ENCODE measurements at places on chromosomes 5 and 9.

DNA sequence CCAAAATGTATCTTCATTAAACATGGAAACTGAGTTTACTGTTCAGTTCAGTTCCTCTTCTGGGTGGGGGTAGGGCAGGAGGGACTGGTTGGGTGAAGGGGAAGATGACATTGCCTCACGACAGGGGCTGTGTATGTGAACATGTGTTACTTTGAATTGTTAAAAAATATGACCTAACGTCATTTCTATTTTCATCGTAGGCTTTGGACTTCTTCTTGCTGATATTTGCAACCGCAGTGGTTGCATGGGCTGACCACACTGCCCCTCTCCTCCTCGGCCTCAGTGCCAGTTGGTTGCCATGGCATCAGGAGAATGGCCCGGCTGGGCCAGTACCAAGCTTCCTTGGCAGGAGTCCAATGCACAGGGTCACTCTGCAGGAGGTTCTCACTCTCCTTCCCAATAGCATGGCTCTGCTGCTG, 41.5 kb downstream of the HACD4 start:
- no peak for DNase-seq

DNA sequence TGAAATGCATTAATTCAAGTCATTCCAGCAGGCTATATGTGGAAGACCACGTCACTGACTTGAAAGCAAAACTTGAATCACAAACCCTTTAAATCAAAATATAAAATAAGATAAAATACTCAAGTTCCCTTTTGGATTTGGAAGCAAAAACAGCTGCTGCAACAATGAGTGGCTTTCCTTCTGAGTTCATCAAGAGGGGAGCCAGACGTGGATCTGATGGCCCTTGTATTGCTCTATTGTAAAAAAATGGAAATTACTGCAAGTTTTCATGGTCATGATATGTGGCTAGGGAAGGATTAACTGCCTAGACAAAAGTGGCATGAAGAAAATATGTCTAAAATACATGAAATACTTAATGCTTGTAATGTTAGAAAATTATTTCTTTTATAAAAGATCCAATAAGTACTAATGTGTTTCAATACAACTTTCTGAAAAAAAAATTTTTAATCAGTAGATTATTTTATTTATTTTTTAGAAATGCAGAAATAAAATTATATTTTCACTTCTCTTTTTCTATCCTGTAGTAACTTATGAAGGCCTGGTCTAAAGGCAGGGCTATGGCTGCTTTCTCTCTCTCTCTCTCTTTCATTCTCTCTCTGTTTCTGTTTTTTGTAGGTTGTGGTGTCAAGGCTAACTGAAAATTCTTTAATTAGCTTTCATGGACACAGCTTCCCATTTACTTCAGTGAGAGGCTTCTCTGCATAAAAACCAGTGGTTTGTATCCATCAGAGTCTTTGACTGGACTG, 24.0 kb downstream of the LIX1 start:
- DNase-seq, result no peak

- DNase-seq, result peak; percentile 80
Observed at GRCh38 chr9:104961238-104961637, 33.3 kb upstream of the ABCA1 start.

GRCh38 chr9:27276193-27277030, 20.5 kb downstream of the EQTN start:
- DNase-seq, result peak; percentile 78

- DNase-seq, result no peak
Observed at GRCh38 chr9:136761545-136761981, 2.8 kb downstream of the LCN15 start.

DNA sequence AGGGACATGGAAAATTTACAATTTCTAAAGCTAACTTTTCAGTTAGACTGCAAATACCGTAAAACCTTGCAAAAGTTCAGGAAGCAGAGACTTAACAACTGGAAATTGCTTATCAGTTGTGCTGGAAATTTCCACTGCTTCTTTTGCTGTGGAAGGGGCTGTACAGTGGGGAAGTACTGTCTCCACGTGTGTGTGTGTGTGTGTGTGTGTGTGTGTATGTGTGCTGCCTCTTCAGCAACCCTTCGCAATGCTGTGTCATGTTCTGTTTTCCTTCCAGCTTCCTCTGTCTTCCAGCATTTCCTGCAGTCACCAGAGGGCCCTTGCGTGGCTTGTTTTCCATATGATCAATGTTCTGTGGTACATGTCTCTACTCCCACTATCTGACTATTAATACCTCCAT, 87.5 kb upstream of the RANBP3L start:
- peak; percentile 61 for DNase-seq

DNA sequence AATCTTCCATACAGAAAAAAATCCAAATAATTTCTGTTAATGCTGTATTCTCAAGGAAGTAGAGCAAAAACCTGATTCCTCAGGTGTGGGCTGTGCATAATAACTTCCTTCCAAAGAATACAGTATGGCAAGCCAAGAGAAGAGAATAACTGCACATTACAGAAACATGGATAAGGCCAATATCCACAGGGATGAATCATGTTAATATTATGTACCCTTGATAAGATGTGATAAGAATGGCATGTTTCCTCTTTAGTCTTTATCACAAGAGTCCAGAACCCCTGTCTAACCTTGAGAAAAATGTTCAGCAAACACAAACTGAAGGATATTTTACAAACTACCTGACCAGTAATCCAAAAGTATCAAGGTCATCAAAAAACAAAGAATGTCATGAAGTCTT, 795.8 kb downstream of the SEMA5A start:
- no peak for DNase-seq

GRCh38 chr5:53900677-53901076, 340.2 kb downstream of the NDUFS4 start:
- no peak for DNase-seq

DNA sequence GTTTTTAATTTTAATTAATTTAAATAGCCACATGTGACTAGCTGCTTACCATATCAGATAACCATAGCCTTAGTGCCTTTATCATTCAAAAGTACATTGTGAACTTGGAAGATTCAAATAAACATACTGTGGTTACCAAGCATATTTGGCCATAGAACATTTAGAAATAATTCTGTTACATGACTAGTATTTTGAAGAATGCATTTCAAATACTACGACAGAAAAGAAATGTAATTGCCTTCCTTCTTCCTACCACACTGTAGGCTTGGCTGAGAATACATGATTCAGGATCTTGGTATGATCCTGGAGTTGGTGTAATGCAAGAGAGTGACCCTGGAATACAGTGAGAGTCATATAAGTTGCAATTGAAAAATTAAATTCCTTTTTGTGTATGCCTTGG, 109.7 kb upstream of the PCA3 start:
- DNase-seq, result no peak

GRCh38 chr9:69452110-69452782, 127.2 kb downstream of the ENTREP1 start:
- no peak for DNase-seq

DNA sequence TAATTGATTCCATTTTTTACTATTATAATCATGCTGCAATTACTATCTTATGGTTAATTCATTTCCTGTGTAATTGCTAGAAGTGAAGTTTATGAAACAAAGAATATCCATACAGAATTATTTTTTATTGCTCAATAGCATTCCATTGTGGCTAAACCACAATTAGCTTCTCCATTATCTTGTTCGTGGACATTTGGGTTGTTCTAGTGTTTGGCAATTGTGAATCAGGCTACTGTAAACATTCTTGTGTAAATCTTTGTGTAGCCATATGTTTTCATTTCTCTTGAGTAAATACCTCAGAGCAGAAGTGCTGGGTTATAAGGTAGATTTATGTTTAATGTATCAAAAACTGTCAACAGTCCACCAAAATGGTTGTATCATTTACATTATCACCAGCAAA, 341.1 kb downstream of the MAT2B start:
- DNase-seq, result no peak

GRCh38 chr5:61004448-61004847, 59.4 kb downstream of the NDUFAF2 start:
- no peak for DNase-seq

DNA sequence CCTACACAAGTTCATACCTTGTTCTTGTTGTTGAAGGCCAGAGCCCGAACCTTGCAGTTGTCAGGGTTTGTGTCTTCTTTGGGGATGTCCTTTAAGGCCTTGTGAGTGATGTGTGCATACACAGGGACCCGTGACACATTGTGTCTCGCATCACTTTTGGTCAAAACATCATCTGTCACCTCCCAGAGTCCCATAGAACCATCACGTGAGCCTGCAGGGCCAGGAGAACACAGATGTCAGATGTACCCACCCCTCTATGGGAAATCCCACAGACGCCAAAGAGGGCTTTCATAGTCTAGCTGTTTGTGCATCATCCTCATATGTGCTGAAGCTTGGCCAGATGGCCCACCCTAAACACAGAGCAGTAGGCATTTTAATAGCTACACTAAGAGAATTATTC, 28.2 kb downstream of the DCAF12 start:
- no peak for DNase-seq

DNA sequence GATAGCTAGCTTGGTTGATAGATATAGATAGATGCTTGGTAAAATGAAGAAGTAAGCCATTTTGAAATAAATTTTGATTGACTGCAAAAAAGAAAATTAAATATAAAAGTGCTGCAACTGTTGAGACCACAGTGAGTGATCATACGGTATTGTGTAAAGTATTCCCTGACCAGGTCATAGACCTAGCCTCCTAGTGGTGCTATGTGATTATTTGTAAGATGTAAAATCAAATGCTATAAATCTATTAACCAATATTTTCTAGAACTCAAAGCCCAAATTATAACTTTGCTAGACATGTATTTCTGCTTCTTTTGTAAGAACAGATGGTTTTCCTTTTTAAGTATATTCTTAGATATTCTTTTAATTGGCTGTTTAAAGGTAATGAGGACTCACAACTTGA, 480.2 kb upstream of the PTPRD start:
- no peak for DNase-seq

- DNase-seq, result no peak
Observed at GRCh38 chr9:110087605-110088004, 120.4 kb downstream of the C9orf152 start.

DNA sequence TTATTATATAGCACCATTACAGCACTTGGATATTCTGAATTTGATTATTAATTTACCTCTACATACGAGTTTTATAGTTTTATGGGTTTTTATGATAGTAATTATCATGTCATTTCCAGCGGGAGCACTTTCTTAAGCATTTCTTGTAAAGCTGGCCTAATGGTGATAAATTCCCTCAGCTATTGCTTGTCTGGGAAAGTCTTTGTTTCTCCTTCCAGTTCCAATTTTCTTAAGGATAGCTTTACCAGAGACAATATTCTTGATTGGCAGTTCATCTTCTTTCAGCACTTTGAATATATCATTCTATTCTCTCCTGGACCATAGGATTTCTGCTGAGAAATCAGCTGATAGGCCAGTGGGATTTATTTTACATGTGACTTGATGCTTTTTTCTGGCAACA, 505.4 kb downstream of the TMEM232 start:
- no peak for DNase-seq

- no peak for DNase-seq
Observed at GRCh38 chr9:106639873-106640568, 222.9 kb upstream of the ZNF462 start.

DNA sequence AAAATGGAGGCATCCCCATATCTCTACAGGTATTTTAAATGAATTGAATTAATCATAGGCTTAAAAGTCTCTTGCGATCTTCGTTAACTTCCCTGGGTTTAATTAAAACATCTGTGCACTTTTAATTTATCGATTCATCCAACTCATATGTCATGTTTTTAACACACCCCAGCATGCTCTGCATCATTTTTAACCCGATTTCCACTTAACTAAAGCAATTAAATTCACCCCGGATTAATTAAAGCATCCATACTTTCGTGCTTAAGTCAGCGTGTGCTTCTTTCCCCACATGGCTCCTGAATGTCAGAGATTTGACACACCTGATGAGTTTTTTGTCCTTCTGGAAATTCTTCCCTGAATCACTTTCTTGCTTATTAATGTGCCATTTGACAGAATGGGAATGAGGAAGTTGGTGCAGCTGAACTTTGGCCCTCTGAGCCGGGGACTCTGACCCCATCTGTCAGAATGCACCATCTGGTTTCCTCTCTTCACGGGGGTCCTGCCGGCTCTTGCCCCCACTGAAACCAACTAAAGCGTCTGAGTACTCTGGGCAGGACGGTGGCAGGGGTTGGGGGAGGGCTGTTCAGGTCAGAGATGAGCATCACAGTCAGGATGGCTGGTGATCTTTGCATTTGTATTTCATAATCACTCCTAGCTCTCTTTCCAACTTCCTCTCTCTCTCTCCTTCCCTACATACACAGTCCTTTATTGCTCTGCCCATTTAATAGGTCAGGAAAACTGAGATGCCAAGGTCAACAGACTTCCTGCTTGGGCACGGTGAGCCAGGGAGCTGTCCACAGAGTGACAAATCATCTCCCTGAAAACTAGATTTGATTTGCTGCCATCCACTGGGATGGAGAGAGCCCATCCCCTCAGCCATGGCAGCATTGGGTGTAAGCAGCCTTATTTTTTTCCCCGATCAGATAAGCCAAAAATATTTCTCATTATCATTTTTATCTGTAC, 180.3 kb upstream of the WWC1 start:
- peak; percentile 74 for DNase-seq

DNA sequence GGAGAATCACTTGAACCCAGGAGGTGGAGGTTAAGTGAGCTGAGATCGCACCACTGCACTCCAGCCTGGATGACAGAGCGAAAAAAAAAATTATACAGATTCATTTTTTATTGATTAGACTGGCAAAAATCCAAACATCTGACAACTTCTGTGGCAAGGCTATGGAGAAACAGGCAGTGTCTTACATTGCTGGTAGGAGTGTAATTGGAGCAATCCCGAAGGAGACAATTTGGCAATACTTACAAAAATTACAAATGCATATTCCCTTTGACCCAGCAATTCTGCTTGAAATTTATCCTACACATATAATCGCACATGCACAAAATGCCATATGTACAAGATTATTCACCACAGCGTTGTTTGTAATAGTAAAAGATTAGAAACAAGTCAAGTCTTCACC, 86.8 kb downstream of the MAPKAP1 start:
- no peak for DNase-seq

GRCh38 chr5:158450751-158451171, 591.8 kb upstream of the CLINT1 start:
- peak; percentile 4 for DNase-seq

GRCh38 chr9:127183814-127184582, 61.6 kb upstream of the ANGPTL2 start:
- no peak for DNase-seq

GRCh38 chr9:88926781-88927505, 64.3 kb upstream of the S1PR3 start:
- no peak for DNase-seq

DNA sequence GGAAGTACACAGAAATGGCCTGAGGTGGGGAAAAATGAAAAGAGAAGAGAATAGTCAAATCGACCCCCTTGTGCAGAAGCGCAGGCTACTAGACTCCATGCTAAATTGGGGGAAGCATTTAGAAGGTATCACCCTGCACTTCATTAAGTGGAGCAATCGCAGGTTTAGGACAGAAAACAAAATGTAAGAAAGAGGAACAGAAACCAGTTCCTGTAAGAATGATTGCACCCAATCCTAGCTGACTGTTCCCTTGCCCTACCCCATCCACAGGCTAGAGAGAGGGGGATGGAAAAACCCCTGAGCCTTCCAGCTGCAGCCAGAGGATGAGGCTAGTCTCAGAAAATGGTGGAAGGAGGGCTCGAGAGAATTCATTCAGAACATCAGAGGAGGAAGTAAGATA, 23.9 kb upstream of the PPP1R2B start:
- no peak for DNase-seq

GRCh38 chr5:157248821-157249470, 17.0 kb upstream of the CYFIP2 start:
- peak; percentile 54 for DNase-seq

- DNase-seq, result no peak
Observed at GRCh38 chr9:129773262-129774048, 20.6 kb upstream of the PTGES start.
